ENCODE measurements at places on chromosomes 6 and 20. TPM values are rescaled to one million over a fixed set of nuclear protein-coding genes. Genes with fewer than 3 reads are reported as not detected.

DNA sequence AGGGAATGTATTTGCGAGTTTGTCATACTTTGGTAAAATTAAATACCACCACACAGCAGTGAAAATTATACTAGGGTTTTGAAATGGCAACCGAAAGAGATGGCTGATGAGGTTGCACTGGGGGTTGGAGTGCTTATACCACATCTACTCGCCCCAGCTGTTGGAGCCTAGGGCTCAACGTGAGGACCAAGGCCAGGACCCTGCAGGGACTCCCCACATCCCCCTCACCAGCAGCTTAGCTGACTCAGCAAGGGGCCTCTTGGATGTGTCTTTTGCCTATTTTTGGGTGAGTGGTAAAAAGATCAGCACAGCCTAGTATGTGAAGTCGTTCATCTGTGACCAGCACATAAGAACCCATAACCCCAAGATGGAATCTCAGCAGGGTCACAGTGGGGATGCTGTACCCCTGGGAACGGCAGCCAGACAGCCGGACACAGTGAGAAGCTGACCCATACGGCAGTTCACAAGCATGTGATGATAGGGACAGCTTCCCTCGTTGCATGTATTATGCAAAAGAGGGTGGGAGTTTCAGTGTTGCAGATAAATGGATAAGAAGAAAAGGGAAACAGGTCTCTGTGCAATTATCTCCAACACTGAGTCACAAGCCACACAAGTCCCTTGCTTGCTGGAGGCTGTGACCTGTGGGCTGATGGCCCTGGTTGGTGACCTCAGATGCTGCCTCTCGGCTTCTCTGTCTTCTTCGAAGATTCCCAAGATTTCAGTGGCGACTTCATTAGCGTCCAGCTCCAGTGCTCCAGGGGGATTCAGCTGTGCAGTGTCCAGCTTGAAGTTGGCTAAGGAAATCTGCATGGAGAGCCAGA lies 20.9 kb upstream of the SPO11 start:
- no peaks in the 10 kb centered on the region for H3K36me3 ChIP-seq
- no peak overlapping the region for H3K27ac ChIP-seq
- H3K4me3 ChIP-seq = no peak overlapping the region
- H3K4me1 ChIP-seq = no peaks in the 10 kb centered on the region
- H3K27me3 ChIP-seq = peaks cover 4% of the 10 kb centered on the region

DNA sequence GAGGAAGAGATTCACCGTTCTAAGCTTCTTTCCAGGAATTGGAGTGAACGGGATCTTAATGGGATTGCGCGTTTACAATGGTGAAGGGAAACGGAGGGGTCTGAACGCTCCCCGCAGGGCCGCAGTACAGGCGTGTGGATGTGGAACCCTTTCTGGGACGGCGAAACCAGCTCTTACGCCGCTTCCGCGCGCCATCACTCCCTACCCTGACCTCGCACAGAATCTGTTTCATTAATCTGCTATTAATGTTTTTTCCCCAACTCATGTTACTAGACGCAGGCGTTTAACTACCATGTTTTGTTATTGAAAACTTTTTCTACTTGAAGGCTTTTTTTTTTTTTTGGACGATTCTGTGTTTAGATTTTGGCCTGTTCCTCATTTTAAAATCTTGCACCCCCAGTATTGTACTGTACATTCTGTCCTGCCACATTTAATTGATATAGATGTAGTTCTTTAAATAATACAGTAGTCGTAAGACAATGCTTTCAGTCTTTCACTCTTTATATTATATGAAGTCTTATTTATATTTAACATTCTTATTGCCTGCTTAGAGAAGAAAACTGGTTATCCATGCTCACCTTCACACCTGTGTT lies 696 bp upstream of the SUPT3H start:
- H3K36me3 ChIP-seq = no peaks in the 10 kb centered on the region
- H3K4me3 ChIP-seq = peak overlapping the region; percentile 97
- peak overlapping the region; percentile 94 for H3K27ac ChIP-seq
- peak; percentile 20 for DNase-seq

- no peaks in the 10 kb centered on the region for H3K36me3 ChIP-seq
- no peak overlapping the region for H3K27ac ChIP-seq
- H3K4me1 ChIP-seq = no peaks in the 10 kb centered on the region
- DNase-seq = no peak
Measured at GRCh38 chr20:24648919-24649318, 179.5 kb downstream of the SYNDIG1 start.

- H3K27ac ChIP-seq = no peak overlapping the region
- no peak overlapping the region for H3K4me3 ChIP-seq
- H3K27me3 ChIP-seq = no peaks in the 10 kb centered on the region
- H3K4me1 ChIP-seq = no peaks in the 10 kb centered on the region
Measured at GRCh38 chr6:93735099-93735498, 315.7 kb upstream of the EPHA7 start.

DNA sequence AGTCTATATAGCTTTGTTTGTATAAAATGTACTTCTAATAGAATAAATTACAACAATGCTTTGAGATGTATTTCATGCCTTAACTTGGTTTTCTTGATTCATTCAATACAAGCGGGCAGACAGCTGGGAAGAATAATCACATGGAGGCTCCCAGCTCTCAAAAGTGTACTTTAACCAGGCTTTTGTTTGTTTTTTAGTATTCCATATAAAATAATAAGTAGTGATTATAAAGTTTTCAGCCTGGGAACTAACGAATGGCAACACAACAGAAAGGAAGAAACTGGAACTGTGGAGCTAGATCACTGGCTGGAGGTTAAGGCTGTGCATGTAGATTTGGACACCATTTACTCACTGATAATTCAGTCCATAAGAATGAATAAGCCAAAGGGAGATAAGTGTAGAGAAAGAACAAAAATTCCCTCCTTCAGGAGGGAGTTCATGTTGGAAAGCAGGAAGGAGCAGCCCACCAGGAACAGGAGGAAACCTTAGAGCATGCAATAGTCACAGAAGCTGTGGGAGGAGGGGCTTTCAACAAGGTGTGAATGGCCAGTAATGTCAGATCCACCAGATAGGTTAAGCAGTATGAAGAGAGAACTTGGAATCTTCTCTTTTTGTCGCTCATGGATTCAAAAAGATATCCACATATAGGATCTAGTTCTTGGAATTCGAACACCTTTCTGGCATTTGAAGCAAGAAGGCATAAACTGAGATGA lies 41.2 kb upstream of the SLC35D3 start:
- no peak overlapping the region for H3K27ac ChIP-seq
- no peak overlapping the region for H3K4me3 ChIP-seq
- DNase-seq = no peak
- no peaks in the 10 kb centered on the region for H3K27me3 ChIP-seq
- H3K36me3 ChIP-seq = no peaks in the 10 kb centered on the region

DNA sequence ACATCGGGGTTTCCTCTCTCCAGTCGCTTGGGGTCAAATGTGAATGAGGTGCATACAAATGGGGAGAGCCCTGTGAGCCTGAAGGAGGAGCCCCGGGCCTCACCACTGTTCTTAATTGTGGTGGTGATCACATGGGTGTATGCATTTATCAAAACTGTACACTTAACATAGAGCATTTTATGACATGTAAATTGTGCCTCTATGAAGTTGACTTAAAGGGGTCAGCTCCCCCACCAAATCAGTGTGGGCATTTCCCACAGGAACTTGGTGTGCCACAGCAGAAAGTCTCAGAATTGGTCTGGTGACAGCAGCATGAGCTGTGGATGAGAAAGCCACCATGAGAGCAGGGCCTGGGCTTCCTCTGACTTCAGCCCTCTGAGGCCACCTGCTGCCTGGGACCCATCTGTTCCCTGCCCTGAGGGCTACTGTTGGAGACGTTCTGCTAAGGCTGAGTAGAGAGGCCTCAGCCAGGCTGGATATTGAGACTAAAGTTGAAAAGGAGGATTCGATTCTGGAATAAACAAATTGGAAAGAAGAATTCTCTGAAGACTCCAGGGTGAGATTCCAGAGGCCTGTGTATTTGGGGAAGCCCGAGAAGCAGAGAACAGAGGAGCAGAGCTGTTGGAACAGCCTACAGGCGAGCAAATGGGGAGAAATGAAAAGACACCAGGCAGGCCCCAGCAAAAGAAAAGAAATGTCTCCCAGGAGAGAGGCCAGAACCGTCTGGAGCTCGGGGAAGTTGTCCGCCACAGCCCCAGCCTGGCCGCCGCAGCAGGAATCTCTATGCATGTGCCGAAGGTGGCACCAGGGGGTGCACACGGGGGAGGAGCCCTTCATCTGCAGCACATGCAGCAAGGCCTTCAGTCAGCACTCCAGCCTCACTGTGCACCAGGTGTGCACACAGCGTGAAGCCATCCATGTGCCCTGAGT lies 37.6 kb upstream of the XRN2 start:
- no peak overlapping the region for H3K4me3 ChIP-seq
- H3K27me3 ChIP-seq = no peaks in the 10 kb centered on the region
- no peaks in the 10 kb centered on the region for H3K36me3 ChIP-seq

Gene SRMS
- not detected for total RNA-seq

Gene NOP56
- total RNA-seq = 888 TPM

Gene HLA-DRB1
- total RNA-seq = 24.7 TPM

Gene BRD2
- total RNA-seq = 387 TPM

Data from CD8-positive, alpha-beta memory T cell (primary cell).